ENCODE measurements at places on chromosomes 4 and X.

- no peak for DNase-seq
Observed at GRCh38 chrX:40474205-40474626, 106.6 kb upstream of the ATP6AP2 start.

DNA sequence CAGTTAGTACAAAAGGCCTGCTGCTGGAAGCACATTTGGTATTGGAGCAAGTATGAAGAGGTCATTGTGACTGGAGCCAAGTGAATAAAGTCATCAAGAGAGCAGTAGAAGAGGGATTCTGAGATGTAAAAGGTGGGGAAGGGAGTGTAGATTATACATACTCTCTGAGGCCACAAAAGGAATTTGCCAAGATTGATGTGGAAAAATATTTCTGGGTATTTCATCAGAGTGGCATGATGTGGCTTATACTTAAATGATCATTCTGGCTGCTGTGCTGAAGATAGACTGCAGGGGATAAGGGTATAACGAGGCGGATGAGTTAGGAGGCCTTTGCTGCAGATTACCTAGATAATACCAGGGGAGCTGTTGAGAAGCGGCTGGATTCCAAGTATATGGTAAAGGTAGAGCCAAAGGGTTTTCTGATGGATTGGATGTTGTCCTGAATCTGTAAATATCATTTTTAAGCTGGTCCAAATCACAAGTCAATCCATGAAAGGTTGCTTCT, 231.8 kb upstream of the AGA start:
- no peak for DNase-seq

DNA sequence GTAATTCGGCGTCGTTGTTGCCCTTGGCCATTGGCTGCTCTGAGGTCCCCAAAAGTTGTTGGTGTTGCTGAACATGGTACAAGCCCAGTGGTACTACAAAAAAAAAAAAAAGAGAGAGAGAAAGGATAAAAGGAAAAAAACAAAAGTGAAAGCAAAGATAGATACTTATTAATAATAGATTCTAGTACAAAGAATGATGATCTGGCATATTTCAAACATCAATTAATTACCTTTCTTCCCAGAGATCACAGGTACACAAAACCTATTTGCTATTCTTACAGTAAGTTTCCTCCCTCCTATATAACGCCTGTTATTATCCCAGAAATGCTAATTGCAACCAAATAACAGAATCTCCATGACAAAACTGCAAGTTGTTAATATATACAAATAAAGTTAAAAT, 188.9 kb downstream of the FBXW7 start:
- DNase-seq, result no peak

GRCh38 chr4:181017038-181017437, 1226.2 kb upstream of the TENM3 start:
- DNase-seq, result no peak

DNA sequence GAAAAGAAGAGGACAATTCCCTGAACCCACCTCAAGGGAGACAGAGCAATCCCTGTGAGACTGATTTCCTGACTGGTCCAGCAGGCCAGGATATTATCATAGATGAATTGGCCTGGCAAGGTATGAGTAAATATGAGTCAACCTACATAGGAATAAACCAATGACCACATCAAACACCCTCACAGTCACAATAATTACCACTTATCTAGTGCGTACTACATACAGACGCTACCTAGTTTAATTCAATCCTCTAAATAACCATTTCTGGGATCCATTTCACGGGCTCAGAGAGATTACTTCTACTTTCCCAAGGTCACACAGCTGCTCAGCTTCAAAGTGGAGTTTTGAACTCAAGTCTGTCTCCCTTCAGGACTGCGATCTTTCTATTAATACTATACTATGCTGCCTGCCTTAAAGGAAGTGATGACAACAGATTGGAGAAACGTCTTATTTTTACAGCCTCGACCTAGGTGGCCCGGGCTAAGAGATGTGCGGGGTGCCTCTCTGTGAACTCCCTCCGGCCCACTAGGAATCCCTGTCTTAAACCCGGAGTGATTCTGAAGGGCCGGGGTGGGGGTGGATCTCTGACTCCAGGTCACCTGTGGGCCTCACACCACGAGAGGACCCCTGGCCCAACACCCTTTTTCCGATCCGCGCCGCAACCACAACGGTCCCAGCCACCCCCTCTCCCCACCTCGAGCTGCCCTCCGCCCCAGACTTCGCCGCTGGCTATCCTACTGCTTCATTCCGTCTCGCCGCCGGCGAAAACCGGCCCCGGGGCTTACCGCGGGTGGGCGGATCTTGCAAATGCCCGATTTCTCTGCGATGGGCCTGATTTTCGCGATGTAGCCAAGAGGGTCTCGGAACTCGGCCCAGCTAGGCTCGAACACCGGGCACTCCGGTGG, 800 bp downstream of the KDM5C start:
- peak; percentile 73 for DNase-seq

DNA sequence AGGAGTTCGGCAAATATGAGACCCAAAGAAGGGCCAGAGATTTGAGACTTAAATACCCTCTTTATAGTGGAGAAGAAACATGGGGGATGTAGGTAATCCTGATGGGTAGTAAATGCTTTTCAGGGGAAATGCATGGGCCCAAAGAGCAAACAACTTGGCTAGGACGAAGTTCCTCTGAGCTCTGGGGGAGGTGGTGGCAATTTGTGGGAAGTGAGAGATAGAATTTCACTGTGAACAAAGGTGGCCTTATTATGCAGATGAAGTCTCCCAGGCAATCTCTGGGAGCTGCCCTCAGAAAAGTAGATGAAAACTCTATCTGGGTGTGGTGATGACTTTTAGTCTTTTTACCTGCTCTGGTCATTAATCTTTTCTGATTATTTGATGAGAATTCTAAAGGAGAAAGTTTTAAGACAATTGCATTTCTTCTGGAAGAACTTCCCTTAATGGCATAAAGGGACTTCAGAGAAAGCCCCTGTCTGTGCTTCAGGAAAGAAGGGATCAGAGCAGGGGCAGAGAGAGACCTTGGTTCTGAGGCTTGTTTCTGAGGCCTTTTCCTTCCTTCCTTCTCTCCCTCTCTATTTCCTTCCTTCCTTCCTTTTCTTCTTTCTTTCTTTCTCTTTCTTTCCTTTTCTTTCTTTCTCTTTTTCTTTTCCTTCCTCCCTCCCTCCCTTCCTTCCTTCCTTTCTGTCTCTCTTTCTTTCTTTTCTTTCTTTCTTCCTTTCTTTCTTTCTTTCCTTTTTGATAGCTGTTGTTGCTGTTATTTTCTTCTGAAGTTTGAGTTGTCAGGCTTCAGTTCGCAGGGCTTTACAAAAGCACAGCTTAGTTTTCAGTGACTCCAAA, 37.5 kb upstream of the MAOA start:
- DNase-seq, result no peak

DNA sequence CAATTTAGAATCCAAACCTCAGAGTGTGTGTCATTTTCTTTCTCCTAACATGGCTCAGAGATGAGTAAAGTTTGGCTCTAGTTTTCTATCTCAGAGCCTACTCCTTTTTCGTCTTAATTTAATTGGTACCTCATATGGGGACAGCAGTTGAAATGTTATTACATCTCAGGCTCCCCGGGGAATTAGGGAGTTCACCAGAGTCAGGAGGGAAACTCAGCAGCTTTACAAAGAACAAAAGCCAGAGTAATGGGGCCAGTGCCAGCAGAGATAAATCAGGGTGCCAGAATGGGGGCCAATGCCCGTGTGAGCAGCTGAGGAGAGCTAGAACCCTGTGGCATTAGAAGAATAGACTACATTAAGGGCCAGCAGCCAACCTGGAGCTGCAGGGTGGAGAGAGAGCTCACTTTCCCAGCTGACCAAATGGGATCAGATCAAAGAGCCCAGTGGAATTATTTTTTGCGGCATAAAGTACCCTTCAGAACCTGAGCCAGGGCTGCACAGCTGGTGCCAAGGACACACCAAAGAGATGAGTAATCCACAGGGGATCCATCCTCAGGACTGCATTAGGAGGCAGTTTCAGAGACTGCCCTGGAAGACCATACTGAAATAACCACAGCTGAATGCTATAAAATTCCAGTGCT, 207.1 kb upstream of the DKK2 start:
- DNase-seq, result peak; percentile 53

- DNase-seq, result no peak
Observed at GRCh38 chr4:67581208-67581857, 22.8 kb downstream of the STAP1 start.

- peak; percentile 43 for DNase-seq
Observed at GRCh38 chr4:165537028-165537648, 158.3 kb downstream of the CPE start.

DNA sequence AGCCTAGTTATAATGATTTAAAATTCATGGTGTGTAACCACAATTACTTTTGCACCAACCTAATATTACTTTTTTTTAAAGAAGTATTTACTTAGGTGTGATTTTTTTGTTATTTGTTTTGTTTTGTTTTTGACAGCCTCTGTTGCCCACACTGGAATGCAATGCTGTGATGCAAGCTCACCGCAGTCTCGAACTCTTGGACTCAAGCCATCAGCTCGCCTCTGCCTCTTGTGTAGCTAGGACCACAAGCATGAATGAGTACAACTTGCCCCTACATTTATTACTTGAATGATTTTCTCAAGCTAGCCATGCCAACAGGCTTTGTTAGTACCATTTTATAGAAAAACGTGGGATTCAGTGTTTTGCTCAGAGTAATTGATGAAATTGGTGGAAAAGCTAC, 488.8 kb upstream of the CPEB2 start:
- no peak for DNase-seq

- DNase-seq, result no peak
Observed at GRCh38 chr4:161653697-161654096, 510.1 kb downstream of the FSTL5 start.

DNA sequence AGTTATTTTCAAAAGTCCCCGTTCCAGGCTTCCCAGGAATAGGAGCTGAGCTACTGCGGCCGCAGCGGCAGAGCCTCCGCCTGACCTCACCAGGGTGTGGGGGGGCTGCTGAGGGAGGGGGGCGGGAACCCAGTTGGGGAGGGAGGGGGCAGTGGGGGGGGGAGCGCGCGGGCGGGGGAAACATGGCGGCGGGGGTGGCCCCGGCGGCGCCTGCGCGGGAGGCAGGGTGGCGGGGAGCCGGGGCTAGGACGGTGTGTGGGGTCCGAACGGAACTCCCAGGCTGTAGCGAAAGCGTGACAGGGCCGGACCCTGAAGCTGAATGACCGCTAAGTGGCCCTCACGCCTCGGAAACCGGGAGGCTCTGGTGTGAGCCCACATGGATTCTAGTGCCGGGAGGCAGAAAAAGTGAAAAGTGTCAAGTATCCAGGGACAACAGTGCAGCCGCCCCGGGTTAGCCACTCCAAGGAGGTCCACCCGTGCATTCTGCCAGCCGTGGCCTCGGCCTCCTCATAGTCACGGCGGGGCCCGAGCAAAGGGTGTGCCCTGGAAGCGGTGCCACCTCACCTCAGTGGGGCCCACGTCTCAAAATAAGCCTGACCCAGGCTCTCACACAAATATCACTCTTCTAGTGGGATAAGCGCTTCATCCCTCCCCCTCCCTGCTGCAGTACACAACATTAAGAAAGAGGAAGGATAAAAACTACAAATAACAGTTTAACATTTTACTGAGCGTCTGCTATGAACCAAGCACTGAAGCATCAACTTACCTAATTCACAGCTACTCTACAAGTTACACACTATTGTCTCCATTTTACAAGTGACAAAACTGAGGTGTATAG, at the start of gene KLHL13:
Gene KLHL13 (minus strand): TSS at position 98 of the 838 bp plus-strand sequence. CDS start 88,337 bp downstream, outside the sequence.
- DNase-seq, result peak; percentile 51

GRCh38 chr4:104413487-104413886, 81.2 kb downstream of the CXXC4 start:
- no peak for DNase-seq

DNA sequence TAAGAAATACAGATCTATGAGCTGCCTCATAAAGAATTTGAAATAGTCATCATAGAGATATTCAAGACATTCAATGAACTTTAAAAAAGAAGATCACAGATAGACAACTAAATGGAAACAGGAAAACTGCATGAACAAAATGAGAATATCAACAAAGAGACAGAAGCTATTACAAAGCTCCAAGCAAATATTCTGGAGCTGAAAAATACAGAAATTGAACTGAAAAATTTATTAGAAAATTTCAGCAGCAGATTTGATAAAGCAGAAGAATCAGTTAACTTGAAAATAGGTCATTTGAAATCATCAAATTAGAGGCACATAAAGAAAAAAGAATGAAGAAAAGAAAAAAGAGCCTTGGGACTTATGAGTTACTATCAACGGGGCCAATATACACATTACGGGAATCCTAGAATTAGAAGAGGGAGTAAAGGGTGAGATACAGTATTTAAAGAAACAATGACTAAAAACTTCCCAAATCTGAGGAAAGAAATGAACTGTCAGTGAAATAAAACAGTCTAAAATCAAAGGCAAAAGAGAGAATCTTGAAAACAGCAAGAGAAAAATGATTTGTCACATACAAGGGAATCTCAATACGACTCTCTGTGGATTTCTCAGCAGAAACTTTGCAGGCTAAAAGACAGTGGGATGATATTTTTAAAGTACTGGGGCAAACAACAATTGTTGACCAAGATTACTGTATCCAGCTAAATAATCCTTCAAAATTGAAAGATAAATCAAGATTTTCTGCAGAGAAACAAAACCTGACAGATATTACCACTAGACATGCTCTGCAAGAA, 641.6 kb downstream of the ANKRD50 start:
- no peak for DNase-seq

DNA sequence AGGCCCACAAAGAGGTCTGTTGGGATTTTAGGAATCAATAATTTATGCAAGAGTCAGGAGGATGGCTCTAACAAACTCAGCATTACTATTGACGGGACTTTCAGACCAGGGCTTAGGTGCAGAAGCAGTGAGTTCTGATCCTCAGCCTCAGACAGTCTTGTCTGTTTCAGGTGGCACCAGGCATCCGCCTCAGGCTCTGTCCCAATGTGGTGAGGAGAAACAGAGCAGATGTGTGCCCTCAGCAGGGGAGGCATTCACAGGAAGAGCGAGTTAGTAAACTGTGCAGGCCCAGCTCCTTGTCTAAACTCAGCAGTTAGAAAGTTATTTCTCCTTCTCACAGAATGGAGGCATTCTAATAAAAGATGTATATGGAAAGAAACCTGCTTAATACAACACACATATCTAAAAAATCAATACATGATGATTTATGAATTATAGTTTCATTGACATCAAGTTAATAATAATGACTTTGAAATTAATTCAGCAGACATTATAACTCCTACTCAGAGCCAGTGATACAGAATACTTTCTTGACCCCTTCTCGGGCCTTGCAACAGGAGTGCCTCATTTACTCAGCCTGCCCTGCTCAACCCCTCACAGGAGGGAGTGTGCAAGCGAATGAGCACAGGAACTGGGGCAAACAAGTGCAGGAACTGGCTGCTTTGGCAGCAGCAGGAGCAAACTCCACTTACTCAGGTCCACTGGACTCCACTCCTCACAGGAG, 202.8 kb upstream of the SMIM31 start:
- no peak for DNase-seq

- no peak for DNase-seq
Observed at GRCh38 chrX:29376584-29376983, 789.3 kb downstream of the IL1RAPL1 start.

All from AG08395 (cell line).